Lower lobe of right lung (tissue), 2 donors: ENCODE measurements at places on chromosomes 12 and 14. TPM values are rescaled to one million over a fixed set of nuclear protein-coding genes. Genes with fewer than 3 reads are reported as not detected.

- H3K27me3 ChIP-seq = no peaks in the 10 kb centered on the region
- H3K36me3 ChIP-seq = peaks cover 97% of the 10 kb centered on the region
- DNase-seq = no peak
- H3K27ac ChIP-seq = no peak overlapping the region
- H3K4me3 ChIP-seq = no peak overlapping the region
- H3K4me1 ChIP-seq = peaks cover 31% of the 10 kb centered on the region
Measured at GRCh38 chr12:108812324-108812723, 45.1 kb downstream of the SSH1 start.

IFNG-AS1 gene
- not detected for total RNA-seq

- H3K4me3 ChIP-seq = no peak overlapping the region
- no peaks in the 10 kb centered on the region for H3K36me3 ChIP-seq
- no peak overlapping the region for H3K27ac ChIP-seq
- DNase-seq = no peak
- H3K27me3 ChIP-seq = no peaks in the 10 kb centered on the region
- H3K4me1 ChIP-seq = peaks cover 31% of the 10 kb centered on the region
Measured at GRCh38 chr12:109156586-109156985, 40.2 kb downstream of the ACACB start.

PTPN6 gene
- 209 TPM for total RNA-seq

DNA sequence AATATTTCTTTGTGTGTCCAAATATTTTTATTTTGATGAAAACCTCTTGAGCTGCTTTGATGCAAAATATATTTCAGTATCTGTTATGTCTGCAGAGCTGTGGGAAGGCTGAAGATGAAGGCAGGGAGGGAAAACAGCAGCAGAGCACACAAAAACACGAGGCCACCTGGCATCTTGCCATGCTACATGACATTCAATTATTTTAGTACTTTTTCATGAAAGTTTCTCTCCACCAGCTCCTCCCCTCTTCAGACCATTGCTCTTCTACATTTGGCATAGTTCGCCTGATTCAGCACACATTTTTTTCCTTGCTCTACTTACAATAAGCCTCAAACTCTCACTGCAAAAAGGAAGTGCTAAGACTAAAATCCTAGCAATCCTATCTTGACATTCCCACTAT, 4.6 kb upstream of the ALX1 start:
- peaks cover 3% of the 10 kb centered on the region for H3K4me1 ChIP-seq
- H3K27me3 ChIP-seq = peaks cover 85% of the 10 kb centered on the region
- no peak overlapping the region for H3K27ac ChIP-seq
- no peaks in the 10 kb centered on the region for H3K36me3 ChIP-seq

SYNE3 gene
- total RNA-seq = 22.4 TPM

DNA sequence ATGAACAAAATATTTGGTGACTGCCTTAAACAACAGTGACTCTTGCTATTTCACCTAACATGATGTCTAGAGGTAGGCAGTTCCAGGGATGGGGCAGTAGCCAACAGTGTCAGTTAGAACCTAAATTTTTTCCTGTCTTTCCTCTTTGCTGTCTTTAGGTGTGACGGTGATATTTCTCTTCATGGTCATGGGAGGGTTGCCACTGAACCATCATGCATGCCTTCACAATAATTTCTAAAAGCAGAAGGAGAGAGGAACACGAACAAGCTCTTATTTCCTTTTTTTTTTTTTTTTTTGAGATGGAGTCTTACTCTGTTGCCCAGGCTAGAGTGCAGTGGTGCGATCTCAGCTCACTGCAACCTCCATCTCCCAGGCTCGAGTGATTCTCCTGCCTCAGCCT, 2.4 kb downstream of the CCDC63 start:
- no peaks in the 10 kb centered on the region for H3K4me1 ChIP-seq
- H3K4me3 ChIP-seq = no peak overlapping the region
- H3K27ac ChIP-seq = no peak overlapping the region
- H3K36me3 ChIP-seq = no peaks in the 10 kb centered on the region
- DNase-seq = no peak
- H3K27me3 ChIP-seq = peaks cover 27% of the 10 kb centered on the region

- DNase-seq = no peak
- H3K27ac ChIP-seq = peak overlapping the region; percentile 44
- no peaks in the 10 kb centered on the region for H3K27me3 ChIP-seq
- H3K36me3 ChIP-seq = peaks cover 71% of the 10 kb centered on the region
Measured at GRCh38 chr14:65080960-65081747, 21.2 kb downstream of the MAX start.

GRCh38 chr12:119249383-119250155, 70.8 kb downstream of the HSPB8 start:
- H3K36me3 ChIP-seq = no peaks in the 10 kb centered on the region
- H3K27ac ChIP-seq = no peak overlapping the region
- no peak for DNase-seq
- no peaks in the 10 kb centered on the region for H3K4me1 ChIP-seq

PLD4 gene
- 1.2 TPM for total RNA-seq

- H3K4me3 ChIP-seq = peak within 1 kb of the TSS; percentile 35
- peaks cover 72% of the 10 kb centered on the region for H3K27me3 ChIP-seq
- no peak within 1 kb of the TSS for H3K27ac ChIP-seq
- peak; percentile 76 for DNase-seq
- H3K4me1 ChIP-seq = peaks cover 34% of the 10 kb centered on the region
Measured at GRCh38 chr14:69574263-69574953, at the start of gene CCDC177. TSS of gene CCDC177 (minus strand) at chr14:69574871. CDS start at chr14:69573622, 1,249 bp downstream.

FGF23 gene
- not detected for total RNA-seq

HCAR2 gene
- 26.2 TPM for total RNA-seq

DNA sequence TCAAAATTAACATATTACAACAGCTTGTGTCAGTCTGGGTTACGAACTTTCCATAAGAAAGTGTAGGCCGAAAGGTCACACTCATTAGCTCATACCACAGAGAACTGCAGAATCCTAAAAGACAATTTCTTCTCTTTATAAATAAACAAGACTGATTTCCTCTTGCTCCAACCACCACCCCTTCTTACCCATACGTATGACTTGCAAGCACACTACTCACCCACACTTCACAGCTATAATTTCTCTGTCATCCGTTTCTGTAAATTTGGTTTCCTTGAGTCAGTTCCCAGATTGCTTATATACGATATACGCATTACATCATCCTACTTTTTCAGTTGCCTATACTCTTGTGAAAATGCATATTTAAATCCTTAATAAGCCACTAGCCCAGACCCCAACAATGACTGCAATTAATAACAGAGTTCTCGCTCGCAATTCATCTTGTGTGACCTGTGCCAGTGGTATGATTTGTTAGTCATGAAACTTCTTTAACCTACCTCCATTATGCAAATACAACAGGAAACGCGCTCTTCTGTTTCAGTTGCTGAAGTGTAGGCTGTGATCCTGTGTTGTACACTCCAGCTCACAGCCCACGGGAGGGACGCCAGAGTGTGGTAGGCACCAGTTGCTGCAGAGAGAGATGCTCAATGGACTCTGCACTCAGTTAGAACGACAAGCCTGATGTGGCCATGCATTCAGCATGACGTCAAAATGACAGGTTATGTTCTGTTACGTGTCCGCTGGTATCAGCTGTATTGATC, 417.6 kb downstream of the PDZRN4 start:
- no peaks in the 10 kb centered on the region for H3K27me3 ChIP-seq
- H3K4me3 ChIP-seq = no peak overlapping the region
- no peaks in the 10 kb centered on the region for H3K4me1 ChIP-seq
- DNase-seq = no peak
- H3K27ac ChIP-seq = no peak overlapping the region

GRCh38 chr12:113374823-113375428, 16.5 kb downstream of the PLBD2 start:
- no peak overlapping the region for H3K27ac ChIP-seq
- no peak overlapping the region for H3K4me3 ChIP-seq
- peaks cover 74% of the 10 kb centered on the region for H3K36me3 ChIP-seq
- H3K4me1 ChIP-seq = no peaks in the 10 kb centered on the region
- no peaks in the 10 kb centered on the region for H3K27me3 ChIP-seq

DNA sequence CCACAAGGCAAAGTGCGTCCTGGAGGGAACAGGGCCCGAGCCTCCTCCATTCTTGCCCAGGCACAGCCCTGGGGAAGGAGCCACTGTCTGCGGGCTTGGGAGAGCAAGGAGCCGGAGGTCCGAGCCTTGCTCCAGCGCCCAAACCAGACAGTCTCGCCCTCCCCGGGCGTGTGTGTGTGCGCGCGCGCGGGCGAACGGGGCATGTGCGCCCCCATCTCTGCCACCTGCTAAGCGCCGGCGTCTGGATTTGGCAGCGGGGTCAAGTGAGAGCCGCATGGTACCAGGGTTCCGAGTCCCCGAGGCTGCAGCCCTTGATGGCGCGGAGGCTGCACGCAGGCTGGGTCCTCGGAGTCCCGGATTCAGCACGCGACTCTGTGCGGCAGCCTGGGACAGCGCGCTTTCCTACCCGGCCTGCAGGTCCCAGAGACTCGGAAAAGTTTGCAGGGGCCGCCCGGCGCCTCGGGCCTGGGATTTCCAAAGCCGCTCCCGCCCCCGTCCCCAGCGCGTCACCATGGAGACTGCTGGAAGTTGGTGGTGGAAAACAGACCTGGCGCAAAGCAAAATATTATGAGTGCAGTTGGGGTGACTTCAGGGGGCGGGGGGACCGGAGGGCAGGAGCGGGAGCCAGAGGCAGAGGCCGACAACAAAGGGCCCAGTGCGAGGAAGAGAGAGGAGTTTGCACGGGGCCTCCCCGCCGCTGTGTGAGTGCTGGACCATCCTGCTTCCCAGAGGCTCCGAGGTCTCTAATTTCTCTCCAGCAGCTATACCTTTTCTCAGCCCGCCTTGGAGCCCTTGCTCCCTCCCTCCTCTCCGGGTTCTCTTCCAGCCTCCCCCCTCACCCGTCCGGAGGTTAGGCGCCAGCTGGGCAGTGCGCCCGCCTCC, 4.2 kb downstream of the RFX4 start:
- DNase-seq = no peak
- H3K4me3 ChIP-seq = no peak overlapping the region
- peaks cover 97% of the 10 kb centered on the region for H3K27me3 ChIP-seq
- H3K36me3 ChIP-seq = no peaks in the 10 kb centered on the region
- H3K4me1 ChIP-seq = peaks cover 37% of the 10 kb centered on the region

GPR84 gene
- total RNA-seq = 0.65 TPM

KRT6B gene
- total RNA-seq = not detected

GRCh38 chr12:49043856-49044258, 16.7 kb downstream of the KMT2D start:
- no peak overlapping the region for H3K4me3 ChIP-seq
- H3K36me3 ChIP-seq = peaks cover 99% of the 10 kb centered on the region
- H3K27me3 ChIP-seq = no peaks in the 10 kb centered on the region
- H3K27ac ChIP-seq = no peak overlapping the region
- H3K4me1 ChIP-seq = no peaks in the 10 kb centered on the region

GRCh38 chr12:102960766-102961465, 3.4 kb downstream of the ASCL1 start:
- no peak overlapping the region for H3K4me3 ChIP-seq
- peaks cover 12% of the 10 kb centered on the region for H3K4me1 ChIP-seq
- peaks cover 95% of the 10 kb centered on the region for H3K27me3 ChIP-seq
- H3K36me3 ChIP-seq = no peaks in the 10 kb centered on the region
- no peak overlapping the region for H3K27ac ChIP-seq
- DNase-seq = no peak

CNIH1 gene
- total RNA-seq = 101 TPM

DNA sequence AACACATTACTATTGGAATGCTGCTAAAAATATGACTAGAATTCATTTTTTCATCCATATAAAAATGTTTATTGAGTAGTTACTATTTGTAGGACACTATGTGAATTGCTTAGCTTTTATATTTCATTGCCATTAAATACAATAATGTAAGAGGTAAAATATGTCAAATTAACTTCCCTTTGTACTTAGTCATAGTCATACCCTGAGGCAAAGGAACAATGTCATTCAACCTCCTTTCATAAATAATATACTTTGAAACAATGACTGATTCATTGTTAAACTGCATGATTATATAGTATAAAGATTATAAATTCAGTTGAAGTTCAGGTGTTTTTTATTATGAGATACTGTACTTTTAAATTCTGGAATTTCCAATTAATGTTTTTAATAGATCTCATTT, 105.2 kb downstream of the GARIN6 start:
- no peak for DNase-seq
- H3K4me3 ChIP-seq = no peak overlapping the region
- no peaks in the 10 kb centered on the region for H3K27me3 ChIP-seq
- no peaks in the 10 kb centered on the region for H3K36me3 ChIP-seq
- no peaks in the 10 kb centered on the region for H3K4me1 ChIP-seq

- H3K36me3 ChIP-seq = no peaks in the 10 kb centered on the region
- H3K4me1 ChIP-seq = no peaks in the 10 kb centered on the region
- H3K27ac ChIP-seq = no peak overlapping the region
- H3K4me3 ChIP-seq = no peak overlapping the region
Measured at GRCh38 chr12:63319936-63320633, 169.1 kb upstream of the AVPR1A start.

DNA sequence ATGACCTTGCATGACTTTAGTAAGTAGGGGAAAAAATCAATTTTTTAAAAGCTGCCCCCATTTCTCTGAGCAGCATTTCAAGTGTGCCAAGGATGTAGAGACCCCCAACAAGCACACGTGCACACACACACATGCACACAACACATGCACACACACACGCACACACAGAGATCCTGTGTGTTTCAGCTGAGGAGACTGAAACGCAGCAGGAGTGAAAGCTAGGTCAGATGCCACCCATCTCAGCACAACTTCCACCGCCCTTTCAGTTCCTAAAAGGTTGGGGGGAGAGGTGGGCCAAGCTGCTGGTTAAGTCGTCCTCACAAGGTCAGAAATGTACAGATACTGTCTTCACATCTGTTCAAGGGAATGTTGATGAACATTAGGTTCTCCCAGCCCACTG, 13.9 kb downstream of the MYL2 start:
- no peak overlapping the region for H3K4me3 ChIP-seq
- no peak overlapping the region for H3K27ac ChIP-seq
- H3K4me1 ChIP-seq = no peaks in the 10 kb centered on the region
- no peaks in the 10 kb centered on the region for H3K27me3 ChIP-seq
